Small intestine (tissue), 16 donors: ENCODE measurements at places on chromosomes 2 and 18.
A peak's percentile ranks its signal among the peaks of the same experiment; 100 is the strongest.

- DNase-seq, result no peak
Observed at GRCh38 chr2:119674711-119675500, 4.1 kb upstream of the TMEM177 start.

DNA sequence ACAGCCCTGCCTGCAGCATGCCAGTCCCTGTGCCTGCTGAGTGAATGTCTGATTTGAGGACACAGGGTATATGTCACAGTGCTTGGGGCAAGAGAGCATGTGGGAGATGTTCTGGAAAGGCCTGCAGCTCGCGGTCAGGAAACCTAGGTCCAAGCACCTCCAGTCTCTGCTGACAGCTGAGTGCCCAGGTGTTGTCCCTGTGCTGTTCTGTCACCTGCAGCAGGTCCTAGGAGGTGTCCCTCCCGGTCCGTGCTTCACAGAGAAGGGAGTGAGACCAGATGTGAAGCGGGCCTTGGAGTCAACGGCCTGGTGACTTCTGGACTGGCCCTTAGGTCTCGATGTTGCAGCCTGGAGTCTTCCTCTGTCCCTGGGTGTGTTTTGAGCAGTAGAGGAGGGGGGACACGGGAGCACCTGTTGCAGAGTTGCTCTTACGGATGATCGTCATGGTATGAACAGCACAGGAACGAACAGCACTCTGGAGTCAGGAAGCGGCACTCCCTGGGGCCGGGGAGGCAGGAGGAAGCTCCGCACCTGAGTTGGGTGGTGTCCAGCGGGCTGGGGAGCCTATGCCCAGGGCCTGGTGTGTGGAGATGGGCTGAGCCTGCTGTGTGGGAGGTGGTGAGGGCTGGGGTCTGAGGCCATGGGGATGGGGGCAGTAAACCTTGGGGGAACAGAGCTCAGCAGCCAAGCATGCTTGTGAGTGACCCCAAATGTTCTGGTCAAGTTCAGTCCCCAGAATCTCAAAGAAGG lies 21.6 kb upstream of the ARHGEF4 start:
- no peak for DNase-seq

GRCh38 chr2:229775614-229776313 lies 61.4 kb upstream of the DNER start:
- peak; percentile 17 for DNase-seq

DNA sequence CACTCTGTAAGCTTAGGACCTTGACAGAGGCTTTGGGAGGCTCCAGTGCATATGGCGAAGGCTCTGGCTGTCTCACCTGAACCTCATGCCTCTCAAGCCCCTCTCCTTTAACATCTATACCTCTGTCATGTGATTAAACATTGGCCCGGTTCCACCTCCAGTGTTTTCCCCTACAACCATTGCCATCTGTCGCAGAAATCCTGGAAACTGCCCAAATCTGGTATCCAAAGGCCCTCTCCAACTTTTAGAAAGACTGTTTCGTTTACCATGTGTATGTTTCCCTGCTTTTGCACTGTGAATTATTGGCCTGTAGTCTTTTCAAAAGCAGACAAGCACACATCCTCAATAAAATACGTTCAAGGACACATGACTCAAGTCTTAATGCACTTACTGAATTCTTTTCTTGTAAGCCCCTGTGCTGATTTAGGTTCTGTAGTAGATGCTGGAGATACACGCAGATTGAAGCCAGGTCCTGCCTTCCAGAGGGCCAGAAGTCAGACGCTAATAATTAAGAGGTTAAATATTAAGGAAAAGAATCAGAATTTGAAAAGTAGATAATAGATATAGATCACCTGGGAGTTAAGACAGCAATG lies 386.4 kb upstream of the SLC14A2 start:
- no peak for DNase-seq

- no peak for DNase-seq
Observed at GRCh38 chr2:166375195-166375735, 479 bp downstream of the SCN9A start.

DNA sequence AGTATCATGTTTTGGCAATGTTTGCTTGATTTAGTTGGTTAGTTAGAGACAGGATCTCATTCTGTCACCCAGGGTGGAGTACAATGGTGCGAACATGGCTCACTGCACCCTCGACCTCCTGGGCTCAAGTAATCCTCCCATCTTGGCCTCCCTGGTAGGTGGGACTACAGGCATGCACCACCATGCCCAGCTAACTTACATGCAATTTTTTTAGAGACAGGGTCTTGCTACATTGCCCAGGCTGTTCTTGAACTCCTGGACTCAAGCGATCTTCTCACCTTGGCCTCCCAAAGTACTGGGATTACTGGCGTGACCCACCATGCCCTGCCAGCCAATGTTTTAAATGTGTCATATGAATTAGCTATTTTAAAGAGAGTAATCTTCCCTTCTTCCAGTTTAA lies 16.3 kb upstream of the CDKL4 start:
- DNase-seq, result no peak

- no peak for DNase-seq
Observed at GRCh38 chr2:203444738-203445137, 90.4 kb downstream of the RAPH1 start.

DNA sequence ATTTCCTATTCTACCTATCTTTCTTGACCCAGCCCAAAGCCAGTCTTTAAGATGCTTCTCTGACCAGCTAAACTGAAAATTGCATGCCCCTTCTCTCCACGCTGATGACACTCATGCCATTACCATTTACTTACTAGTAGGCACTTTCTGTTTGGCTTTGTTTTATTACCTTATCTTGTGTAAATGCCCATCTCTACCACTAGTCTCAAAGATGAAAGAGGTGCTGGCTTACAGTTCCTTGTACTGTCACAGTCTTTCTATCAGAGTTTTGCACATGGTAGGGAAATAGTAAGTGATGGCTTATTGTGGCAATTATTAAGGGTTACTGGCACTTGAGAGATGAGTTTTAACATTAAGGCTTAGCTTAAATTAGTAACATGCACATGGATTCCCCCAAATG lies 352.1 kb downstream of the RBM43 start:
- no peak for DNase-seq
